T1000 (cell line): ENCODE measurements at places on chromosomes 7 and 10.
A peak's percentile ranks its signal among the peaks of the same experiment; 100 is the strongest.

DNA sequence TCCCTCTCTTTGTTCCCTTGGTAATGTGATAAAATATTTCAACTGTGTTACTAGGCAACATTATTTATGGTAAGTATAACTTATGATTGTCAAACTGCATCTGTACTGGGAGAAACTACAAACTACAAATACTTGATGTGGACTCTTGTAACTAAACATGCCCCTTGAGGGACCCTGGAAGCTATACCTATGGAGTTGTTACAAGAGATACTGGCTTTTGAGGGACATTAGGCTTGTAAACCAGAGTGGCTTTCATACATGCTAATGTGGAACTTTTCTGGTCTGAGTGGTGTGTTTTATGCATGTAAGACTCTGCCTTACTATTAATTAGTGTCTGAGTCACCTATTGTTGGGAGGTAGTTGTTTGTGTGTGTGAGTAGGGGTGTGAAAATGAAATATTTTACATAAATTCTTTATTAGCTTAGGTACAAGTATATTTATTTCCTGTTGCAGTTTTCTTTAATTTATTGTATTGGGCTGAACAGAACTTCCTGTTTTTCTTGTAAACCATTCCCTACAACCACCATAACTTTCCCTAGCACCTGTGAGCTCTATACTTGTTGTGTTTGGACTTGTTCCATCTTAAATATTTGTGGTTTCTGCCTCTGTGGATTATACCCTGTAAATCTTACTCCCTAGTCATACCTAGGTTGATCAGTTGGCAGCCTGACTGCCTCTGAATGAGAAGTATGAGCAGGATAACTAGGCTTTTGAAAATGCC lies 49.8 kb downstream of the STK31 start:
- DNase-seq, result peak; percentile 22

DNA sequence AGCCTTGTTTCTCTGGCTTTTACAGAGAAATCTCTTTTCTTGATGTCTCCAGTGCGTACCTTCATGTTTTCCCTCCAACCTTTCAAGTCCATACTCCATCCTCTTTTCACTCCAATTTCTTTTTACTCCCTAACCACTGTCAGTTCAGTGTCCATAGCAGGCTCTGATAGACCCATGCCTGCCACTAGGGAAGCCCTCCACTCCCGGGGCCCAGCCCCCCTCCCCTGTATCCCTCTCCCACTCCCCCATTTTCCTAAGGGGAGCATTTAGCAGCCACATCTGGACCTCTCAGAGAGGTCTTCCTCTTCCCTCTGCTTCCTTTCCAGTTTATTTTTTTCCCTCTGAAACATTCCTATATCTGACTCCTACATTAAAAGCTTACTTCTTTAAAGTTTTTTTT lies 33.1 kb downstream of the DENND11 start:
- DNase-seq, result no peak

DNA sequence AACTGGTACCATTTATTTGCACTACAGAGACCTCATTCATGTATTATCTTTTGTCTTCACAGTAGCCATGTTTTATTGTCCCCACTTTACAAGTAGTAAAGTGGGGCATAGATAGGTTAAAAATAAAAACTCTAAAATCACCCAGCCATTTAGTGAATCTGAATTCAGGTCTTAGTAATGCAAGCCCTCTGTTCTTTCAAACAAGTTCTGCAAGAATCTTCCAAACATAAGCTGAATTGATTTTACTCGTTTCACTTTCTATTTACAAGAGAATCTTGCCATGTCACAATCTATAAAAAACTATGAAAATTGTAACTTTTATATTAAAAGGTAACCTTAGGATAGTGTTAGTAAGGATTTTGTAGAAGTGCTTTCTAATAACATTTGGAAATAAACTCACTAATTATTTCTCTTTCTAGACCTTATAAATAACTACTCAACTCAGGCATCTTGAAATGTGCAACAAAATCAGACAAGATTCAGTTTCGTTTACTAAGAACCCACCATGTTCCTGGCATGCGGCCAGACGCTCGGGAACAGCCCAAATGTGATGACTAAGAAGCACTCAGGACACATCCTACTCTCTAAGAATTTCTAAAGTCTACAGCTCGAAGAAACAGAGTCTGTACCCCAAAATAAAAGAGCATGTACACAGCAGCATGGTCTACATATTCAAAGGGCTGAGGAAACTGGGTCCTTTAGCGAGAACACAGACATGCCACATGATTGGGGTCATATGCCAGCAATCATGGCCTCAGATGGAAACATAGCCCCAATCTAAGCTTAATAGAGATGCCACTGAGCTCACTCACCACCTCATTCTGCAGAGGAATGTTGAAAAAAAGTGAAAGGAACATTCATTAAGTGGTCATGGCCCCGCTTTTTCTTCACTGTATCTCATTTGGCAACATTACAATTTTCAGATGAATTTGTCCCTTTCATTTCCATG lies 167.6 kb downstream of the AMPH start:
- DNase-seq, result peak; percentile 29

DNA sequence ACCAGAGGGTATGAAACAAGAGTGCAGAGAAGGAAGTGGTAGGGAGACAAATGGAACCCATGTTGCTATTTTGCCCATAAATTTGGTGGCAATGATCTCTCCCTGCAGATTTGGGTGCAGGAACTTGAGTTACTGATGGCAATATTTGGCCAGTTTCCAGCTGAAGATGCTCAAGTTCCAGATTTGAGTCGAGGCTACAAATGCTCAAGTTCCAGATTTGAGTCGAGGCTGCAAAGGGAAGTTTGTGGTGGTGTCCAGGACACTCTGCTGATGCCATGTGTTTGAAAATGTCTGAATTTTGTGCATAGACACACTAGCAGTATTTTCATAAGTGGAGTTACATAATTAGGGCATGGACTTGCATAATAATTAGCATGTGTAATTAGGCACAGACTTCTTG lies 40.8 kb downstream of the TBXAS1 start:
- DNase-seq, result no peak

GRCh38 chr10:133379152-133379800 lies at the start of gene PAOX:
PAOX (plus strand) TSS chr10:133379262; CDS start chr10:133379317, 55 bp downstream.
- DNase-seq, result peak; percentile 36

- DNase-seq, result no peak
Measured at GRCh38 chr7:130899638-130900401, 165.8 kb upstream of the KLF14 start.
